ENCODE measurements at places on chromosomes 2 and 18. TPM values are rescaled to one million over a fixed set of nuclear protein-coding genes. Genes with fewer than 3 reads are reported as not detected.

DNA sequence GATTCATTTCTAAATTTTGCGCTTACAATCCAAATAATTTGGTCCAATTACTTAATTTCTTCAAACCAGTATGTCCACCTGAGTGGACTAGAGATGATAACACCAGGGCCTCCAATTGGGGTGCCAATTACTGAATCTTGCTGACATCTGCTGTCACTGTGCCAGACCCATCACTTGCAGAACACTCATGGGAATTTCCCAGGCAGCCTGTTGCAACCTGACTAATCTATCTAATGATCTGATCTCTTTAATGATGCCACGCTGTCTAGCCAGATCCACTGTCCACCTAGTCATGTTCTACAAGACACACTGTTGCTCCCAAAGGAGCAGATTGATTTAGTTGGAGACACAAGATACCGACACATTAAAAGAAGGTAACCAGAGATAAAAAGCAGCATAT, 11.8 kb upstream of the LRP1B start:
- no peak for DNase-seq

- DNase-seq = no peak
These were observed 52.1 kb downstream of the SMCHD1 start for GRCh38 chr18:2707551-2708168.

- DNase-seq = no peak
These were observed 31.2 kb upstream of the GALM start for GRCh38 chr2:38634684-38635083.

- DNase-seq = no peak
These were observed 45.1 kb upstream of the LRP1B start for GRCh38 chr2:142175813-142176338.

DNA sequence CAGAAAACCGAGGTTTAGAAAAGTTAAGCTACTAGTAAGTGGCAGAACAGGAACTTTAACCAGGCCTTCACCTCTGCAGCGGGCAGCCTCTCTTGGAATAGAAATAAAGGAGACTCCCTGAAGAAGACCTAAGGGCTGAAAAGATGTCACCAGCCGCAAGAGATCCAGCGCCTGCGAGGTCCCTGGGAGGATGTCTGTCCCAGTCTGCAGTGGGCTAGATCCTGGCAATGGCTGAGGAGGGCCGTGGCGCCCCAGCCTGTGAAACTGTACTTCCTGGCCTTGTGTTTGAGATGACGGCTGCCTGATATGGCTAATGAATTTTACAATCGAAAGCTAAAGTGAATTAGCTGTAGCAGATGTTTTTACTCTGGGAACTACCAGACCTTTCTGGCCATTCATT, 300.6 kb upstream of the SALL3 start:
- DNase-seq = no peak

- no peak for DNase-seq
These were observed 50.8 kb downstream of the WIPF1 start for GRCh38 chr2:174546519-174547506.

Gene STAT4
- total RNA-seq = 5.8 TPM

Gene PJVK
- total RNA-seq = 3.0 TPM

DNA sequence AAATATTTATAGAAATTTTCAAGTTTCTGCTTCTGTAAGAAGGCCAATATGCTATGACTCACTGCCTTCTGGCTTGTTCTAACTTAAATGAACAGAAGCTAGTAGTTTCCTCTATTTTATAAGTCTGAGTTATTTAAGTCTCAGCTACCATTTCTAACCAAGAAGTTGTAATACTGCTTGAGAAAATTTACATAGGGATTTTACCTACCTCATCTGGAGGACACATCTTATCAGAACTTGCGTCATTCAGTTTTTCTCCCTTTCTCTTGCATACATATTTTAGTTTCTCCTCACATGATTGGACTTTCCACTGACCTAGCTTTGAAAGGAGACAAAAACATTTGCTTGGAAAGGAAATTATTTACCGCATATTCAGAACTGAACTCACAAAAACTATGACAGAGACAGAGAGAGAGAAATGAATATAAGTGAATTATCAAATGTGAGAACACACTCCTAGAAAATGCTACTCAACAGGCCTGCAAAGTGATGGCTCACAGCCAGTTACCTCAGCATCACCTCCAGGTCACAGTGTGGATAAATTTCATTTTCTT, 81.1 kb upstream of the CD302 start:
- no peak for DNase-seq

DNA sequence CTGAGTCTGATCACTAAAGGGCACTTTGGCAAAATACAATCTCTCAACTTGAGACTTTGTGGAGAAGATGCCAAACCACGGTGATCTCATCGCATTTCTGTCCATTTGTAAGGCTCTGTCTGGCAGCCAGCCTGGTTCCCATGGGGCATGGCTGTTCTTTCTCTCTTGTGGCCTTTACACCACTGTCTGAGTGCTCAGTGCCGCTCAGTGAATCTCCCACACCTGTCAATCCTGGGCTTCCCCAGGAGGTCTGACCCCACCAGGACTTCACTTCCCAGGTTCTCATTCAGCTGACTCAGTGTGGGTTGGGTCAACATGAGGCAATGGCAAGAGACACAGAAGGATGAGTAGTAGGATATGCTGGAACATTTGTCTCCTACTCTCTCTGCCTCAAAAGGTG, 96.8 kb upstream of the TRIB2 start:
- no peak for DNase-seq

GRCh38 chr2:116719836-116720235, 1094.7 kb upstream of the DDX18 start:
- no peak for DNase-seq

- no peak for DNase-seq
These were observed 317.6 kb upstream of the NCKAP5 start for GRCh38 chr2:133885847-133886246.

DNA sequence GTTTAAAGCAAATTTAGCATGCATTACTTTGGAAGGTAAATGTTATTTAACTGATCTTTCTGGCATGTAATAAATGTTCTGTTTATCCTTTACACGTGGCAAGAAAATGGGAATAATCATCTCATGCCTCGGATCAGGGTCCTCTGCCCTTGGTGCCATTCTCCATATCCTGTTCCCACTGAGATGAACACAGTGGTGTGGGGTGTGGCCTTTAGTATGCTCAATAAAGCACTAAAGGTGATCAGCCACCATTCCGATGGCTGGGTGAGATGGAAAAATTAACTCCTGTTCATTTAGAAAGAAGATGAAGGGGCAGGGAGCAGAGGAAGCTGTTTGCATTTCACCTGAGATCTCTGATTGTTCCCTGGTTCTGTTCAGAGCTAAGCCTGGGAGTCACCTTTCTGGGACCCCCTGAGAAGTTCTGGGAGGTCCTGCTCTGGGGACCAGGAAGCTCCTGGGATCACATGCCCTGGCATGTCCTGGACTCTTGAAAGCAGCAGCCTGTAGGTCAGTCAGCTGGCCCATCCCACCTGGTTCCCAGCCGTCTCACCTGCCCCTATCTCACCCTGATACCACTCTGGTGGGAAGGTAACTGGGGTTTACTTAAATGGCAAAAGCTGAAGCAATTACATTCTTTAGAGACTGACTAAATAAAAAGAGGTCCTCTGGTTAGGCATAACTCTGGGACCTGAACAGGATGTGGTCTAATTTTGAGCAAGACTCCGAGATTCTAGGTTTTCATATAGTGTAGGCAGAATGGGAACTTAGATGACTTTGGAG, 288.9 kb upstream of the EPAS1 start:
- no peak for DNase-seq

- DNase-seq = no peak
These were observed 63.1 kb downstream of the EHBP1 start for GRCh38 chr2:62768615-62769014.

GRCh38 chr2:230012267-230012884, 56.3 kb downstream of the SLC16A14 start:
- no peak for DNase-seq

DNA sequence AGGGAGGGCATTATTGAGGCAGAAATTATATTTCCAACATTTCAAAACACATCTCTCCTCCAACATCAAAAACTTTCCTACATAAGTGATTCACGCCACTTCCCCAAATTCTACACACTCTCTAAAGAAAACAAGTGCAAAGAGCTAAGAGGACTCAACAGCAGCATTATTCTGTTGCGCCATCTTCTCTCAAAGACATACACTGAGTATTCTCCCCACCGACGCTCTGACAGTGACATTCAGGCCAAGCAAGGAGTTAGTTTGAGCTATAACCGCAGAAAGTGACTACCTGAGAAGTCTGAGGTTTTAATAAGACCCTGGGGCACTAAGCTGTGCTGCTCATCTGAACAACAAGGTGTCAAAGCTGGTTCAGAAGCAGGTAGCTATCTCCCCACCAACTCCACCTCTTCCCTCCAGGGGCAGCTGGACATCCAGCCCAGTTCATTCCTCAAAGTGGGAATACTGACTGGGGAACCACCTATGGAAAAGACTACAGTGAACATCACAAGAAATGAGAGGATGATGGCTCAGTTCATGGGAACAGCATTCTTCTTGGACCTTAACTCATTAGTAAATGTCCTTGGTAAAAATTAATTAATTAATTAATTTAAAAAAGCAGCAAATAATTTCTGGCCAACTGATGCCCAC, 309.5 kb upstream of the CCDC68 start:
- DNase-seq = no peak

DNA sequence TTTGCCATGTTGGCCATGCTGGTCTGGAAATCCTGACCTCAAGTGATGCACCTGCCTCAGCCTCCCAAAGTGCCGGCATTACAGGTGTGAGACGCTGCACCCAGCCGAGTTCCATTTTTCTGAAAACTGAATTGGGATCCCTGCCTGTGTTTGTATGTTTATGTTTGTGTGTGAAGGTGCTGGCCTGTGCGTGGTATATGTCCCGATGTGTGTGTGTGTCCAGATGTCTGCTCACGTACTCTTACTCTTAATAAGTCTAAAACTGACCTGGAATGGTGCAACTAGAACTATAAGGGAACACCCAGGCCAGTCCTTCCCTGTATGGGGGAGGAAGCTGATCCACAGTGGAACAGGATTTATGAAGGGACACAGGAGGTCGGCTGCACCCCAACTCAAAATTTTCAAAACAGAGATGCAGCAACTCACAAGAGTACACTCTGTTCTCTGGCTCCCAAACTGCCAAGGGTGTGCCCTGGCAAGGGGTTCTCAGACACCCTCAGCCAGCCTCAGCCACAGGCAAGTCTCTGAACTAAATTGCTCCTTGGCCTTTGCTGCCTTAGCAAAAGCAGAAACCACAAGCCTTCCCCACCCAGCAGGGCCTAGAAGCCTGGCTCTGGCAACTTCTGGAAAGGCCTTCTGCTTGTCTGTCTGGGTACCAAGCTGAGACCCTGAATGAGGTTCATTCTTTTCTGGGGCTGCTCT, 36.5 kb downstream of the RHOB start:
- no peak for DNase-seq

Measured in lower lobe of right lung (tissue), 2 donors.